Omental fat pad (tissue), 4 donors: ENCODE measurements at places on chromosomes 2 and 18. TPM values are rescaled to one million over a fixed set of nuclear protein-coding genes. Genes with fewer than 3 reads are reported as not detected.

SIX3 gene
- total RNA-seq: not detected

CROCC2 gene
- 0.06 TPM for total RNA-seq

PPM1B gene
- total RNA-seq: 49.1 TPM

- DNase-seq: no peak
Observed at GRCh38 chr2:128797937-128798336, 479.3 kb upstream of the HS6ST1 start.

DNA sequence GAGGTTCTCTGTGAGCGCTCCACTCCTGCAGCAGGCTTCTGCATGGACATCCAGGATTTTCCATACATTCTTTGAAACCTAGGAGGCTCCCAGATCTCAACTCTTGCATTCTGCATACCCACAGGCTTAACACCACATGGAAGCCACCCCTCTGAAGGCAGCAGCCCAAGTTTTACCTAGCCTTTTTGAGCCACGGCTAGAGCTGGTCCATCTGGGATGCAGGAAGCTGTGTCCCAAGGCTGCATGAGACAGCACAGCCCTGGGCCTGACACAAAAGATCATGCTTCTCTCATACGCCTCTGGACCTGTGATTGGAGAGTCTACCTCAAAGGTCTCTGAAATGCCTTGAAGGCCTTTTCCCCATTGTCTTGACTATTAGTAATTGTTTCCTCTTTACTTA, 53.6 kb upstream of the RPRM start:
- no peak for DNase-seq

UGP2 gene
- 300 TPM for total RNA-seq

GRCh38 chr2:41878716-41879234, 169.0 kb upstream of the PKDCC start:
- DNase-seq: no peak

M1AP gene
- total RNA-seq: 0.88 TPM

DNA sequence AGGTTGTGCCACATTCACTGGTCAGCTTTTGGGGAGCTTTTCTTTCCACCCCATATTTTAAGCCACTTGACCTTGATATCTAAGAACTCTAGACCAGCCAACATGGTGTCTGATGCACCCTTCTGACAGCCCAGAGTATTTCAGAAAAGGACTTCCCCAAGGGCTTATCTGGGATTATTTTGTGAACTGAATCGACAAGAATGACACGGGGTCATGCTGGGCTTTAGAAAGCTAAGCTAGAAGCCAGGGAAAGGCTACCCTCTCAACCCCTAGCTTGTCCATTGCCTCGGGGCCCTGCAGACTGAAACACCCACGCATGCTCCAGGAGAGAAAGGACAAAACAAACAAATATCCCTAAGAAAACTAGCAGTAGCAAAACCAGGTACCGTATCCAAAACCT, 16.0 kb downstream of the SLC4A5 start:
- no peak for DNase-seq

CNTNAP5 gene
- total RNA-seq: not detected

PHLPP1 gene
- 9.6 TPM for total RNA-seq

DNA sequence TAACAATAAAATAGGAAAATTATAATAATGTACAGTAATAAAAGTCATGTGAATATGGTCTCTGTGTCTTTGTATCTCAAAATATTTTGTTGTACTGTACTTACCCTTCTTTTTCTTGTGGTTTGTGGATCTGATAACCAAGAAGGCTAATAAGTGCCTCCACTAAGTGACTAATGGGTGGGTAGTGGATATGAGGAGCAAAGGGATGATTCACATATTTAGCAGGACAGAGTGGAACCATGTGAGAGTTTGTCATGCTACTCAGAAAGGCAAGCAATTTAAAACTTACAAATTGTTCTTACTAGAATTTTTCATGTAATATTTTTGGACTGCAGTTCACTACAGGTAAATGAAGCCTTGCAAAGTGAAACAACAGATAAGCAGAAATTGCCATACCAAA, 1241.2 kb upstream of the CDH2 start:
- no peak for DNase-seq

GRCh38 chr18:75267643-75268363, 57.2 kb downstream of the TSHZ1 start:
- DNase-seq: no peak

LIMS3 gene
- 2.4 TPM for total RNA-seq

IGFBP5 gene
- total RNA-seq: 852 TPM

CHRNG gene
- total RNA-seq: not detected

IL36RN gene
- not detected for total RNA-seq

MC4R gene
- not detected for total RNA-seq

UGT1A8 gene
- not detected for total RNA-seq

UGT1A6 gene
- 0.82 TPM for total RNA-seq

DNA sequence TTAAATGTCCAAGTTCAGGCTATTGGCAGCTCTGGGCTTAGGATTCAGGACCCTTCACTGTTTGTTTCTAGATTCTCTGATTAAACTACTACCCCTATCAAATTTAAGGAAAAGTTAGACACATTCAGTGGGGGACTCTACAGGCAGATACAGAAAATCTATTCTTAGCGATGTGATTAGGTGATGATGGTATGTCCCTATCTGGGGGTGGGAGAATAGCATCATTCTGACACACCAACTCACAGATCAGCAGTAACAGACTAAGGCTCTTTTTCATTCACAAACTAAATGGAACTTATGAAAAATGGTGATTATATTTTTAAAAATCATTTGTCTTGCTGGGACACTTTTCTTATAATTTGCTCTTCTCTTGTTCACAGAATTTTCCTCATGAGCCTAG, 232.9 kb upstream of the CDH2 start:
- no peak for DNase-seq

- DNase-seq: no peak
Observed at GRCh38 chr2:54047091-54047490, 68.3 kb upstream of the ACYP2 start.

DNA sequence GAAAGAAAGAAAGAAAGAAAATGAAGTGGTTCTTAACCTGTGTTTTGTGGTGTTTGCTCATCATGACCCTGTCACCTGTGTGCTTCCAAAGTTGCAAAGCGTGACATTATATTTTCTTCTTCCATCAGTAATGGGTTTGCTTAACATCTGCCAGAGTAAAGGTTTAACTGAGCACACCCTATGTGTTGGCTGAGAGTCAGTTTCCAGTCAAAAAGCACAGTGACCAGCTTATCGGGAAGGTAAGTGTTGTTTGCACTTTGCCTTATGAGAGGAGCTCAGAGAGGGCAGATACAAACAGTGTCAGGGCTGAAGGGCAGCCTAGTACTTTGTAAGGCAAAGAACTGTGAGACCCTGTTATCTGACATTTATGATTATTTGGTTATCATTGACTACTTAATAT, 406.2 kb upstream of the CWC22 start:
- DNase-seq: no peak

DNA sequence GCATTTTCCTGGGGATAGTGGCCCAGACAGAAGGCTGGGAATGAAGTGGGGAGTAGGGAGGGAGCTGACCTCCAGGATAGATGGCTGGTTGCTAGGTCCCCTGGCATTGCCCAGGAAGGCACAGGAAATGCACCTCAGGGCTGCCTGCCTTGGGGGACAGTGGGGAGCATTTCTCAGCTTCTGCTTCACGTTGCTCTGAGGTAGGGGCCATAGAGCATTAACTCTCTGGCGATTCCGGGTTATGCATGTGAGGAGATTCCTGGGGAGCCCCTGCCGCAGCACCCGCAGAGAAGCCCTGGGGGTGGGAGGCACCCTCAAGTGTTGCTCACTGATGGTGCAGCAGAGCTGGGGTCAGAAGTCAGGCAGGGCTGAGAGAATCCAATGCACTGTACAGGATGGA, 256.5 kb downstream of the CYP26B1 start:
- DNase-seq: no peak

SERPINB5 gene
- not detected for total RNA-seq

GRCh38 chr2:236787885-236788284, 218.3 kb downstream of the ACKR3 start:
- DNase-seq: no peak

GRCh38 chr2:137838255-137839092, 125.8 kb upstream of the HNMT start:
- DNase-seq: no peak

MRPS9 gene
- total RNA-seq: 13.7 TPM

DNA sequence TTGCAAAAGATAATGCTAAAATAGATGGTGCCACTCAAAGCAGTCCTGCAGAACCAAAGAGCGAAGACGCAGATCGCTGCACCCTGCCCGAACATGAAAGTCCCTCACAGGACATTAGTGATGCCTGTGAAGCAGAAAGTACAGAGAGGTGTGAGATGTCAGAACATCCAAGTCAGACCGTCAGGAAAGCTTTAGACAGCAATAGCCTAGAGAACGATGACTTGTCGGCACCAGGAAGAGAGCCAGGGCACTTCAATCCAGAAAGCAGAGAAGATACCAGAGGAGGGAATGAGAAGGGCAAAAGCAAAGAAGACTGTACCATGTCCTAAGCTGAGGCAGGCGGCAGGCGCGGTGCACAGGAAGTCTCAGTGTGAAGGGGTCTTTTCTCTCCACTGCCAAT, 34.8 kb upstream of the RBM44 start:
- no peak for DNase-seq

DNA sequence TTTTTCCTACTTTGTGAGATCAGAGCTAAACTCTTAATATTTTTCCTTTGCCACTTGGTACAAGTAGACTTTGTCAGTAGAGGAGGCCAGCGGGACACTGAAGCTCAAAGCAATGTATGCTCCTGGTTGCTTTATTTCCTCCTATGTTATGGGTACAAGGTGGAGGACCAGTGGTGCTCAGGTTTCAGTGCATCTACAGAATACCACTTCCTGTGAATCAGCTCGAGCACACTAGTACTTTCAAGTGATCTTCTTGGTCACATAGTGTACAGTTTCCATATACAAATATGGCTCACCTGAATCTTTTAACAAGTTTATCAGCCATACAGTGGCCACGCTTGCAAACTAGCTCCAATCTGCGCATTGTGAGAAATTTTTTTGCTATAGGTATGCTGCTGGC, 1674.8 kb upstream of the TMEFF2 start:
- DNase-seq: no peak

GRCh38 chr2:38432820-38433606, 55.9 kb upstream of the ATL2 start:
- DNase-seq: no peak

DNA sequence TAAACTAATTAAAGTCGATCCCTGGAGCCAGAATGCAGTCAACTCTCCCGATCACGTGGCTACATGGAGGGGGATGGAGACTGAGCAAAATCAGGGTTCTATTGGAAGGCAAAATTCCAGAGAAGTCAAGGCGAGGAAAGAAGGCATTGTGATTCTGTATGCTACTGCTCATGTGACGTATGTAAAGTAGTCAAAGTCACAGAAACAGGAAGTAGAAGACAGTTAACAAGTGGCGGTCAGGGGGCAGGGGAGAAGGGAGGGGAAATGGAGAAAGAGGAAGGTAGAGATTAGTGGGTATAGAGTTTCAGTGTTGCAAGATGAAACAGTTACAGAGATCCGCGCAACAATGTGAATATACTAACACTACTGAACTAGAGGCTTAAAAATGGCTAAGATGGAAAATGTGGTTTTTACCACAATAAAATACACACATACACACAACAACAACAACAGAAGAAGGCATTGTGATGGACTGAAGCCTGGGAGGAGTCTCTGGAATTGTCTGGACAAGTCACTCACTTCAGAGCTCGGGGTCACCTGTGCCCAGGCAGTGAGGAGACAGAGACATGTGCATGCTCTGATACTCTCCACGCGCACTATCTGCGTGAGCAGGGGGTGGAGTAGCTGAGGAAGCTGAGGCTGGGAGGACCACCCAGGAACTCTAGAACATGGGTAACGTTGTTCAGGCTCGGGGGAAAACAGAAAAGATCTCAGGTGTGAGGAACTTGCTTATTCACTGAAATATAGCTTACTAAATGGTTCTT, 89.9 kb upstream of the CDCA7 start:
- DNase-seq: no peak

DNA sequence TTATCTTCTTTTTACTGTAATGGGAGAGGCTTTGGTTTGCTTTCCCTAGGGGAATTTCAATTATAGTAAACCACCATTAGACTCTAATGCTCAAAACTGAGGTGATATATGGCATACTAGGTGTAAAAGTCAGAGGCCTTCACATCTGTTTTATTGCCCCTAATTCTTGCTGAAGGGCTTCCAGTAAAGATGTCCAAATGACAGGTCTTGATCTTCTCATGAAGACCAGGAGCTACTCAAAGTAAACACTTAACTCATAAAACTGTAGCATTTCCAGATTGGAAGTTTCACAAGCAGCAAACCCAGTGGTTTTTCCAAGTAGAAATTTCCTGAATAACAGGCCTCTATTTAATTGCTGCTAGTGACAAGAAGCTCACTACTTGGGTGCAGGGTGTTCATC, 286.8 kb downstream of the RBM43 start:
- no peak for DNase-seq

DNA sequence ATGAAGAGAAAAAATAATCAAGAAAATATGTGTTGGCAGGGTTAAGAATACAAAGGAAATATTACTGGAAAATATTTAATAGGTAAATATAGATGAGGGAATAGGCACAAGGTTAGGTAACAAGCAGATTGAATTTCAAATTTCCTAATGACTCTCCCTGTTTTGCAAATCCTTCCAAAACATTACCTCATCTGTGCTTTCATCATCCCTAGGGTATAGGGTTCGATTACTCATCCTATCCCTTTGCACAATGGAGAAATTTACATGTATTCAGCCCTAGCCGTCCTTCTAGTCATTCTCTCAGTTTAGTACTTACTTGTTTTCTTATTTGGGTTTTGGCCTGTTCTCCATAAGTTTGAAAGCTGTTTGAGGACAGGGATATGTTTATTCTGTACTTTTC, 864.6 kb upstream of the FSHR start:
- no peak for DNase-seq
